ENCODE measurements at places on chromosomes 2 and 18.

GRCh38 chr2:223488814-223489213 lies 113.3 kb downstream of the SCG2 start:
- DNase-seq: no peak

- no peak for DNase-seq
These were observed 546.7 kb downstream of the EPHA4 start for GRCh38 chr2:221025398-221025797.

- no peak for DNase-seq
These were observed 118.5 kb upstream of the CD302 start for GRCh38 chr2:159916511-159916910.

- DNase-seq: no peak
These were observed 193.4 kb upstream of the HDAC4 start for GRCh38 chr2:239594019-239594771.

- DNase-seq: no peak
These were observed 72.3 kb downstream of the AFF3 start for GRCh38 chr2:100070078-100070477.
